ENCODE measurements at places on chromosomes 13 and 19. TPM values are rescaled to one million over a fixed set of nuclear protein-coding genes. Genes with fewer than 3 reads are reported as not detected.

Gene ATP4A
- total RNA-seq: not detected

Gene CYP2F1
- total RNA-seq: not detected

Gene CYP2A7
- not detected for total RNA-seq

Gene MBD3L3
- not detected for total RNA-seq

Gene LILRB1
- total RNA-seq: not detected

Gene CARM1
- total RNA-seq: 46.4 TPM

Gene CADM4
- 11.9 TPM for total RNA-seq

Gene SYCN
- total RNA-seq: not detected

Gene URAD
- not detected for total RNA-seq

Gene SLAIN1
- total RNA-seq: 10.6 TPM

Gene C5AR2
- under 0.01 TPM for total RNA-seq

Gene SULT2A1
- not detected for total RNA-seq

Gene RXFP2
- total RNA-seq: not detected

Gene PTPRH
- total RNA-seq: 0.17 TPM

Gene KCNK6
- 10.2 TPM for total RNA-seq

Gene APOC4
- total RNA-seq: not detected

Gene CRB3
- not detected for total RNA-seq

Gene GJB6
- total RNA-seq: not detected

Gene ZNF304
- total RNA-seq: 10.5 TPM

Gene FPR1
- not detected for total RNA-seq

Gene ZGLP1
- total RNA-seq: 0.47 TPM

Gene ZNF135
- 1.7 TPM for total RNA-seq

Gene TUBA3C
- not detected for total RNA-seq

Gene FGF22
- total RNA-seq: not detected
